NCI-H69 (cell line): ENCODE measurements at places on chromosomes 1 and 21.

DNA sequence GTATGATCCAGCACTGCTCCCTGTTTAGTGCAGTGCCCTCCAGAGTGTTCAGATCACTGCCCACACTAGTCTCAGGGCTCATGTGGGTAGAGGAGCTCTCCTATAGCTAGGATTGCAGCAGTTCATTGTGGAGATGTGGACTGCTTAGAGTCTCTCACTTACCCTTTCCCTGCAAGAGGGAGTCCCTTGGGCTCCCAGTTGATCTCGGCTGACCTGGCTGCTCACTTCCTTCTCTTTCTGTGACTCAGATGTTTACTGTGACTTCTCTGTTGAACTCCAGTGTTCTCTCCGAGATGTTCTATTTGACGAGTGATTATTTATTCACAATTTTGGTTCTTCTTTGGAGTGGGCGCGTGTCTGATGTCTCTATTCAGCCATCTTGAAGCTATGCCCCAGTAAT, 141.9 kb downstream of the PTBP2 start:
- no peak for DNase-seq

GRCh38 chr1:67701876-67702275, 16.9 kb downstream of the GADD45A start:
- no peak for DNase-seq

- DNase-seq = no peak
Measured at GRCh38 chr1:59880735-59881134, 45.8 kb downstream of the CYP2J2 start.

- DNase-seq = peak; percentile 8
Measured at GRCh38 chr1:175978476-175978875, 228.6 kb downstream of the COP1 start.

DNA sequence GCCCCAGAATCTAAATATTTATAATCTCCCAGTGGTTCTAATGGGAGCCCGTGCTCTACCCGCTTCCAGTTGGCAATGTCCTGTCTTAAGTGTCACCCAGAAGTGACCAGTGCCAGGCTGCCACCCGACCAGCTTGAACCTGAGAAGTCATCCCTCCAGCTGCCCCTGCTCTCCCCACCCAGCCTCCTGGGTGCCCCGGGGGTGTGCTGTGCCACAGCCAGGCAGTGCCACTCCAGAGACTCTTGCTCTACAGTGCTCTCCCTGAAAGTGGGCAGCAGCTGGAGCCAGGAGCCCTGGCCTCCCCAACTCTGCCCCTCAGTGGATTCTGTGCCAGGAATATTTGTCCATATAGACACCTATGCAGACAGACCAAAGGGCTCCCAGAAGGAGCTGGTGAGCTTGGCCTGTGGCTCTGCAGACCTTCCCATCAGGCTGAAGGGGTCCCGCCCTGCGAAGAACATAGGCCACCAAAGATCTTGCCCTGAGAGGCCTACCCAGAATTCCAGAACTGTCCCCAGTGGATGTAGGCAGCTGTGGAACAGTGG, 9.0 kb upstream of the EPS8L3 start:
- no peak for DNase-seq

GRCh38 chr1:230186874-230187273, 119.8 kb downstream of the GALNT2 start:
- DNase-seq = peak; percentile 63

- no peak for DNase-seq
Measured at GRCh38 chr1:27543284-27543683, 53.3 kb upstream of the WASF2 start.

DNA sequence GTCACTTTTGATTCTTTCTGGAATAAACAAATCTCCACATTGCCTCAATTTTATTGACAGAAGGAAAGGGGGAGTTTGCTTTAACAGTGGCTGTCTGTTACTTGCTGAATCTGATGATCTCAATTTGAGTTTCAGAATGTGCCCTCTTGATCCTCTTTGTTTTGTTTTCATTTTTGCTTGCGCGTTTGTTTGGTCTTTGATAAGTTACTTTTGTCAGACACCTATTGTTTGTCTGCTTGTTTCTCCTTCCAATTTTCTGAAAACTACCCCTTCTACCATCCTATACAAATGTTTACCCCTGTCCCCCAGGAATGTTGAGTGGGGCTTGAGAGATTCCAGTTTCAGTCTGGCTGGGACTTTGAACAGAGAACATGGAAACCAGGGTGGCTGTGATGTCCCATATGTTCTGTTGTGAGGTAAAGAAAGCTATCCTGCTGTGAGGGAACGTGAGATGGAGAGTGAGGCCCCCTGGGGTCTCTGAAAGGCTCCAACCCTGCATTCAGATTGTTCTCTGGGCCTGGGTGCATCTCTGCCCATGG, 11.8 kb upstream of the XCL2 start:
- peak; percentile 69 for DNase-seq

DNA sequence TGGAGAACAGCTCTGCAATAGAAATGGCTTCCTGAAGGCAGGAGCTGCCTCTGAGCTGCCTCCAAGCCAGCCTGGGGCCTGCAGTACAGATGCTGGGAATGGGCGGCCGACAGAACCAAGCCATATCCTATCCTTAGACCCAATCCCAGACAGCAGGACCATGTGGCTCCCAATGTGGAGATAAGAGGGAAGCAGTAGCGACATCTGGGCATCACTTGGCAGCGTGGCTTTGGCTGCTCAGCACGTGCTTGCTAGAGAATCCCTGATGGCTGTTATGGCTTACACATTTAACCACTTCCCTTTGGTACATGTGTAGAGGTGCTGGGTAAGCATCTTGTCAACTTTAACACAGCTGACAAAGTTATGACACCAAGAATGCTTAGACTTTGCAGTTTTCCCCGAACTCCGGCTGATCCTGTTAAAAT, 87.7 kb downstream of the MAN1C1 start:
- no peak for DNase-seq

DNA sequence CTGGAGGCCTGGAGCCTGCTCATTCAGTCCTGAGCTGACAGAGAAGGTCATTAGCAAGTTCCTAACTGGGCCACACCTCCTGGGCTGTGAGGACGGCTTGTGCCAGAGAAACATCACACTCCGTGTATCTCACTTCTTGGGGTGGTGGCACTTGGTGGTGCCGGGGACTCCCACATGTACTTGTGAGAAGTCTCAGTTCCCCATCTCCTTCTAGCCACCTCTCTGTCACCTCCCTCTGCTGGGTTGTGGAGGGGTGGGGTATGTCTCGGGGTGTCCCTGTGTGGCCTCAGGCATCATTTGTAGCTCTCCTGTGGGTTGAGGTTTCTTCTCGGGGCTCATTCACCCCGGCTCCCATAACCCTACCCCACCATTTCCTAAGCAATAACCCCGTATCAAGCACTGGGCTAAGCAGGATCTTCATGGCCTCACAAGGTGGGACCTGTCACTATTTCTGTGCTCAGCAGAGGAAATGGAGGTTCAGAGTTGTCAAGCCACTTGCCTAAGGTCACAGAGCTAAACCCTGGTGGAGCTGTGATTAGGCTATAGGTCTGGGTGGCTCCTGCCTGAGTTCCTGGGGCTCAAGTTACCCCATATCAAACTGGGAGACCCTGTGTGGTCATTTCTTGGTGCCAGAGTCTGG, 62.5 kb downstream of the UBIAD1 start:
- no peak for DNase-seq

GRCh38 chr1:24586970-24587820, 31.3 kb downstream of the NCMAP start:
- peak; percentile 69 for DNase-seq

DNA sequence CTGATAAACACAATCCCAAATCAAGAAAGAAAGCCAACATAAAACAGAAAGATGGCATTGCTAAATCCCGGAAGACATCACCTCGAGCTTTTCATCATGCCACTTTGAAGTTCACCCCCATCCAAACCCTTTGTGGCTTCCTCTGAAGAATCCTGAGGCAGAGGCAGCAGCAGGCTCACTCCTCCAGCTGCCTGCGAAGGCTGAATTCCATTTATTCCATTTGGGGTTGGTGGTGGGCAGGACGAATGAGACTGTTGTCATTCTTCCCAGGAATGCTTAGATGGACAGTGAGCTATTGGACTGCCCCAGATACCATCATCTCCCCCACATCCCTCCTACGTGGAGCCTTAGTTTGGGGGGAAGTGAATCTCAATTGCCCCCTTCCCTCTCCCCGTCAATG, 437.5 kb downstream of the SMYD3 start:
- no peak for DNase-seq

DNA sequence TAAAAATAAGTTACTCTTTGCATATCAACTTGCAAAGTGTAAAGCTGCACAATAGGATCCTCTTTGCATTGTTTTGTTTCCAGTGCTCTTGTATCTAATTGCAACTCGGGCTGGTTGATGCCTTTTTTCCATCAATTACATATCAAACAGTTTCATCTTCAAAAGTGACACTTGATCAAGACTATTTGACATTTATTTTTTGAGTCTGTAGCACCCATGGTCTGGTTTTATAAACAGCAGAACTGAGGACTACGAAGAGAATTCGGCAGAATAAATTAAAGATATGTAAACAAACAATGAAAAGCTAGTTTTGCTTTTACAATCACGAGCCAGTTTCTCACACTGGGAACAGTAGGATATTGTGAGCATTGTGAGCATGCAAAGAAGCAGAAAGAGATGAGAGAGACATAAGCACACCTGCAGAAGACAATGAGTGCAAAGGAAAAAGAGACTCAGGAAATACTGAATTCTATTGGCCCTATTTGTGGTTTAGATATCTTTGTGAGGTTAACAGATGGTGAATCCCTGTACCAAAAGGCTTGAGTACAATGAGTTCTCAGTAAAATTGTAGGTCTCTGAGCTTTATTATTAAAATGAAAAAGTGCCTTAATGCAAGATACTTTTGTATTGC, 45.4 kb downstream of the RPL5 start:
- DNase-seq = peak; percentile 13
